ENCODE measurements at places on chromosomes 6 and 20. TPM values are rescaled to one million over a fixed set of nuclear protein-coding genes. Genes with fewer than 3 reads are reported as not detected.

GRCh38 chr6:110140650-110141049 is 38.8 kb downstream of the WASF1 start:
- no peak for DNase-seq
- H3K4me3 ChIP-seq: no peak overlapping the region
- H3K27me3 ChIP-seq: no peaks in the 10 kb centered on the region
- H3K27ac ChIP-seq: peak overlapping the region; percentile 47
- no peaks in the 10 kb centered on the region for H3K4me1 ChIP-seq
- H3K36me3 ChIP-seq: 0 out of 2 replicates have a peak, but pooled peaks cover 7% of the 10 kb centered on the region

TIAM2 gene
- 11.4 TPM for total RNA-seq

GRCh38 chr6:67184405-67184804 is 1450.7 kb upstream of the ADGRB3 start:
- H3K4me1 ChIP-seq: no peaks in the 10 kb centered on the region
- no peak overlapping the region for H3K4me3 ChIP-seq
- no peak for DNase-seq
- no peak overlapping the region for H3K27ac ChIP-seq

DNA sequence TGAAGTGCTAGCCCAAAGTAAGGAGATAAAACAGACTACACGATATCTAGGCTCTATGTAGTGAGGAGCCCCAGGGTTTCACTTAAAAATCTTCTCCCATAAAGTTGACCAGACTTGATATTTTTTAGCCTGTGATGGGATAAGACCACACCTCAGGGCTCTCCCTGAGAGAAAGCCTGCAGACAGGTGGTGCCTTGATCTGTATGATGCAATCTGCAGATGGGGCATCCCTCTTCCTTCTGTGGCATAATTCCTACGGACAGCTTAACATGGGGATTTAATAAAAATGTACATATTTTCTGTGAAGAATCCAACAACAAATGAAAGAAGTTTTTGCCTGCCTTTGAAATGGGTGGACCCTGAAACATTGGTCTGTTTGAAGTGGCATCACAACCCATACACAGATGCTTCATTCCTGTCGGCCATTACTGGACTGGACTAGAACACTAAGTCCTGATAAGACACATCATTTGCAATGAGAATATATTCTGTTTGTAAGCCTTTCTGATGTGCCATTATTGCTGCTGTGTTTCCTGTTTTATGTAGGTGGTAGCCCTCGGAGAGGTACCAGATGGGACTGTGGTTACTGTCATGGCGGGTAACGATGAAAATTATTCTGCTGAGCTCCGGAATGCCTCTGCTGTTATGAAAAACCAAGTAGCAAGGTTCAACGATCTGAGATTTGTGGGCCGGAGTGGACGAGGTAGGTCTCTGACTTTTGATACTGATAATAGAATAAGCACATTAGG is 53.8 kb upstream of the SUPT3H start:
- H3K27ac ChIP-seq: no peak overlapping the region
- peaks cover 5% of the 10 kb centered on the region for H3K36me3 ChIP-seq
- no peak overlapping the region for H3K4me3 ChIP-seq
- H3K27me3 ChIP-seq: no peaks in the 10 kb centered on the region
- H3K4me1 ChIP-seq: peaks cover 3% of the 10 kb centered on the region
- no peak for DNase-seq

DNA sequence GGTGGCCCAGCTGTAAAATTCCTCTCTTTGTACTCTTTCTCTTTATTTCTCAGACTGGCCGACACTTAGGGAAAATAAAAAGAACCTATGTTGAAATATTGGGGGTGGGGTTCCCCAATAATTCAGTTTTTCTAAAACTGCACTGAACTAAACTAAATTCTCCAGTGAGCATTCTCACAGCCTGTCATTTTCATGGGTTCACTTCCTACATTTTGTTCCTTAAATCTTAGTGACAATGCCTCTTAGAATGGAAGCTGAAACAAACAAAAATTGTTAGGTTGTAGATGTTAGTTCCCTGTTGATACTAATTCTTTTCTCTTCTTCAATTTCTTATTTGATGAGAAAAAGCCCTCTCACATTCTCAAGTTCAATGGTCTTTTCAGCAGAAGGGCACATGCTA is 35.8 kb upstream of the IFNGR1 start:
- H3K27ac ChIP-seq: no peak overlapping the region
- no peak for DNase-seq
- H3K4me3 ChIP-seq: no peak overlapping the region
- H3K36me3 ChIP-seq: no peaks in the 10 kb centered on the region

MLN gene
- total RNA-seq: not detected

GRCh38 chr6:16756660-16757255 is 4.5 kb downstream of the ATXN1 start:
- H3K27me3 ChIP-seq: no peaks in the 10 kb centered on the region
- H3K36me3 ChIP-seq: no peaks in the 10 kb centered on the region
- H3K27ac ChIP-seq: peak overlapping the region; percentile 42
- peak; percentile 51 for DNase-seq
- H3K4me3 ChIP-seq: no peak overlapping the region

PACRG gene
- total RNA-seq: not detected

HLA-DQB2 gene
- not detected for total RNA-seq

KCNB1 gene
- total RNA-seq: not detected

PLAGL2 gene
- total RNA-seq: 23.8 TPM

GRCh38 chr20:49548371-49548947 is 19.5 kb downstream of the PTGIS start:
- H3K4me3 ChIP-seq: no peak overlapping the region
- H3K4me1 ChIP-seq: peaks cover 47% of the 10 kb centered on the region
- no peaks in the 10 kb centered on the region for H3K27me3 ChIP-seq
- peaks cover 4% of the 10 kb centered on the region for H3K36me3 ChIP-seq

DNA sequence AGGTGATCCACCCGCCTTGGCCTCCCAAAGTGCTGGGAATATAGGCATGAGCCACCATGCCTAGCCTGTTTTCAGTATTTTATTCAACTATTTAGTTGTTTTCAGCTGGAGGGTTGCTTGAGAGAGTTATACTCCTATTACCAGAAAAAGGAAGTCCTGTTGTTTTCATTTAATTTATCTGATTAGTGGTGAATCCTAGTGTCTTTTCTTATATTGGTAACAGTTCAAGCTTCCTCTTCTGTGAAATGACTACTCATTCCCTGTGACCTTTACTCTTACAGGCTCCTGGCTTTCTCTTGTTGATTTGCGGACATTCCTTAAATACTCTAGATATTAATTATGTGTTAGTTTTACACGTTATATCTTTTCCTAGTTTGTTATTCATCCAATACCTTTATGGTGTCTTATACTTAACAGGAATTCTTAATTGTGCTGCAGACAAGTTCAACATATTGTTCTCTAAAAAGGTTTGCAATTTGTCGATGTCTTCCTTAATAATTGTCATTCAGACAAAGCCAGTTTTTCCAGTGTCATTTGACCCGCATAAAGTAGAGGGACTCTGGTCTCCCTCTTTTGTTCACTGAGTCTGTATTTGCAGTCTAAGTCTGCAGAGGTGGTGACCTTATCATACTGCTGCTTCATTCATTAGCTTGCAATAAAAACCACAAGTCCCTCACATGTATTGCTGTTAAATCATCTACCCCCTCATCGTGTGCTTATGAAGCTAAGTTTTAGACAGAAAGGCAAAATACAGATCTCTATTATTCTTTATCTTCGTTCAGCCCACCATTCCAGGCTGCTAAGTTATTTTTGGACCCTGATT is 51.4 kb downstream of the ZBTB9 start:
- H3K36me3 ChIP-seq: no peaks in the 10 kb centered on the region
- H3K4me1 ChIP-seq: peaks cover 11% of the 10 kb centered on the region
- H3K27ac ChIP-seq: no peak overlapping the region
- H3K4me3 ChIP-seq: no peak overlapping the region
- DNase-seq: peak; percentile 42
- H3K27me3 ChIP-seq: no peaks in the 10 kb centered on the region

- H3K27ac ChIP-seq: no peak overlapping the region
Measured at GRCh38 chr20:37875460-37876175, 27.3 kb upstream of the VSTM2L start.

TFAP2D gene
- not detected for total RNA-seq

DNA sequence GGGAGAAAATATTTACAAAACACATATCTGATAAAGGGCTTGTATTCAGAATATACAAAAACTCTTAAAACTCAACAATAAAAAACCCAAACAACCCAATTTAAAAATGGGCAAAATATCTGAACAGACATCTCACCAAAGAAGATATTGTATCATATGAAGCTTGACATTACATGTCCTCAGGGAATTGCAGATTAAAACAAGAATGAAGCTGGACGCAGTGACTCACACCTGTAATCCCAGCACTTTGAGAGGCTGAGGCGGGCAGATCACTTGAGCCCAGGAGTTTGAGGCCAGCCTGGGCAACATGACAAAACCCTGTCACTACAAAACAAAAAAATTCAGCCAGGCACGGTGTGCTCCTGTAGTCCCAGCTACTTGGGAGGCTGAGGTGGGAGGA is 135.4 kb upstream of the AKIRIN2 start:
- no peak for DNase-seq
- no peak overlapping the region for H3K27ac ChIP-seq
- no peaks in the 10 kb centered on the region for H3K36me3 ChIP-seq
- H3K4me3 ChIP-seq: no peak overlapping the region
- H3K4me1 ChIP-seq: no peaks in the 10 kb centered on the region
- no peaks in the 10 kb centered on the region for H3K27me3 ChIP-seq

- H3K27ac ChIP-seq: peak overlapping the region; percentile 94
- DNase-seq: no peak
- H3K27me3 ChIP-seq: no peaks in the 10 kb centered on the region
- peaks cover 34% of the 10 kb centered on the region for H3K4me1 ChIP-seq
Measured at GRCh38 chr6:42783876-42784642, 2.2 kb downstream of the BICRAL start.

DNA sequence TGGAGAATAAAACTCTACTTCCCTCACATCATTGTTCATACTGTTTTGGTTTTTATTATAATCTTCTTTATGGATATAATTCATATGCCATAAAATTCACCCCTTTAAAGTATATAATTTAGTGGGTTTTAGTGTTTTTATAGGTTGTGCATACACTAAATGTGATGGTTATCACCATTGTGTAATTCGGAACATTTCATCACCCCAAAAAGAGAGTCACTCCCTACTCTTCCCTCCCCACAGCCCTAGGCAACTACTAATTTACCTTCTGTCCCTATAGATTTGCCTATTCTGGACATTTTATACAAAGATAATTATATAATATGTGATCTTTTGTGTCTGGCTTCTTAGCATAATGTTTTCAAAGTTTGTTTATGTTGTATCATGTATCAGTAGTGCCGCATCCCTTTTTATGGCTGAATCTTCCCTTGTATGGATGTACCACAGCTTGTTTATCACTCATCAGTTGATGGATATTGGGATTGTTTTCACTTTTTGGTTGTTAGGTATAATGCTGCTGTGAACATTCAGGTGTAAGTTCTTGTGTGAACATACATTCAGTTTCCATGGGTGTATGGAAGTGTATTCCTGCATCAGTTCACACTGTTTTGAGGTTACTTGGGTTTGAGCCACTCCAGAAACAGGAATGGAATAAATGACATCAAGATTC is 4.2 kb downstream of the TM9SF4 start:
- no peak for DNase-seq
- H3K4me1 ChIP-seq: peaks cover 9% of the 10 kb centered on the region
- no peaks in the 10 kb centered on the region for H3K36me3 ChIP-seq
- no peaks in the 10 kb centered on the region for H3K27me3 ChIP-seq
- H3K27ac ChIP-seq: no peak overlapping the region
- H3K4me3 ChIP-seq: no peak overlapping the region

DNA sequence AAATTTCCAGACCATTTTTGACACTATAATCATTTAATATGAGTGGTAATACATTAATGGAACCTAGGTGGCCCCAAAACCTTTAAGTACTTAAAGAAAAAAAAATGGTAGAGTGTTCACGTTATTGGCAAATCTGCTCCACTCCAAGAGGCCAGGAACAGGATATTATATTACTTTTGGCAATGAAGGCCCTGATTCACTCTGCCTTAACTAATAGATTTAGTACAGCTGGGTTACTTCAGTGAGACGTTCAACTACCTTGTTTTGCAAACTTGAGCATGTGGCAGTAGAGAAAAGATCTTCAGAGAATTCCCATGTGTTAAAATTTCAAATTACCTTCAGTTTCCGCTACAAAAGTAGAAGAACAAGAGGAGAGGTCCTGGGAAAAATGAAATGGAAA is 12.8 kb downstream of the ADNP start:
- H3K27me3 ChIP-seq: no peaks in the 10 kb centered on the region
- H3K4me1 ChIP-seq: no peaks in the 10 kb centered on the region
- H3K36me3 ChIP-seq: peaks cover 24% of the 10 kb centered on the region

- peaks cover 55% of the 10 kb centered on the region for H3K27me3 ChIP-seq
- no peak overlapping the region for H3K4me3 ChIP-seq
- no peak overlapping the region for H3K27ac ChIP-seq
- no peaks in the 10 kb centered on the region for H3K4me1 ChIP-seq
- H3K36me3 ChIP-seq: no peaks in the 10 kb centered on the region
Measured at GRCh38 chr6:137512757-137513605, 18.8 kb upstream of the OLIG3 start.

GRCh38 chr20:15925376-15925775 is 647.9 kb downstream of the KIF16B start:
- H3K27me3 ChIP-seq: no peaks in the 10 kb centered on the region
- DNase-seq: no peak
- H3K27ac ChIP-seq: no peak overlapping the region
- no peaks in the 10 kb centered on the region for H3K36me3 ChIP-seq
- no peak overlapping the region for H3K4me3 ChIP-seq

Measured in PC-9 (cell line).